ENCODE measurements at places on chromosomes 2 and 18.

GRCh38 chr2:101792208-101792607 is 94.7 kb downstream of the MAP4K4 start:
- DNase-seq = no peak

GRCh38 chr2:23629772-23630480 is 244.9 kb downstream of the KLHL29 start:
- no peak for DNase-seq

GRCh38 chr2:79981316-79981715 is 323.2 kb downstream of the LRRTM1 start:
- DNase-seq = no peak

DNA sequence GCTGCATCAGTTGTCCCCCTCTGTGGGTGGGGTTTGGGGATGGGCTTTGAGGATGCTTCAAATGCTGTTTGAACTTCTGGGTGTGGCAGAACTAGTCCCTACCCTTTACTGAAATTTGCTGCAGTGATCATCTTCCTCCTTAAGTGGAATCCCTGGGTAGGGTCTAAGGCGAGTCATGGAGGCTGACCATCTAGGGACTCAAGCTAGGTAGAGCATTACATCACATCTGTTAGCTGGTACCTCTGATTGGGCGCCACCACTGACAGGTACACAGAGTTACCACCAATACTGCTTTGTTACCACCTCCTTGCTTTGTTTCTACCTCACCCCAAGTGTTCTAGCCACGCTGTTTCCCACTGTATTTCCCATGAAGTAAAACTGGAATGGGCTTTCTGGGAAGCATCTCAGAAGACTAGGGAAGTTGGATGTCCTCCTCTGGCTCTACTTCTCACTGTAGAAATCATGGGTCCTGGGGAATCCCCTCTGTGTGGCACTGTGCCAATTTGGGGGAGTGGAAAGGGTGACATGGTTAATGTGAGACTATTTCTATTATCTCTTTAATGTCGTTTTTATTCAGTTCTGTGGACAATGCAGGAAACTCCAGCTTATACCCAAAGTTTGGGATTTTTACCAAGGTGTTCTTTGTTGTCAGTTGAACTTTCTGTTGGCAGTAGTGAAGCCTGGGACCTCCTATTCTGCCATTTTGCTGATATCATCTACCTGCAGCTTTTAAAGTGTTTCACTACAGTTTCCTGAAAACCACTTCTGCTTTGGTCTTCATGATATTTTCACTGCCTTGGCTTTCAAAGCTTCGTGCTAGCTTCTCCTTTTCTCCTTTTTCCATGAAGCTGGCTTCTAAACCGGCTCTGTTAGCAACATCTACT is 14.5 kb upstream of the SULT1C4 start:
- no peak for DNase-seq

GRCh38 chr2:124678043-124678442 is 653.0 kb downstream of the CNTNAP5 start:
- no peak for DNase-seq

- DNase-seq = no peak
Measured at GRCh38 chr18:75113455-75113854, 95.5 kb downstream of the PTGR3 start.

- no peak for DNase-seq
Measured at GRCh38 chr2:72340665-72341064, 193.0 kb upstream of the CYP26B1 start.

DNA sequence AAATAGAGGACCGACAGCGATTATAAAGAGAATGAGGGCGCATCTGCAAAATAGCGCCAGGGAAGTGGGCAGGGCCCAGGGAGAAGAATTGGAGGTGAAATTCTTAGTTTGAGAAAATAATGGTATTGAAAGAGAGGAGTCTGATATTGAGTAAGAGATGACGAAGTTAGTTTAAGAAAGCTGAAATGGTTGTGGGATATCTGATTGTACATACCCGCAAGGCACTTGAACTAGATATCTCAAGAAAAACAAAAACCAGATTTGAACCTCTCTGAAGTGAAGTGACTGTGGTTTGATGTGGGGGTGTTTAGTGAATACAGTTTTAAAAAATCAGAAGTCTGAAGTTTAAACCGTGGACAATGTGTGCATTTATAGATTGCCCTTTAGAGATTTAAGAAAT is 38.9 kb downstream of the ZNF532 start:
- no peak for DNase-seq

GRCh38 chr2:125526093-125526492 is 1129.9 kb upstream of the GYPC start:
- no peak for DNase-seq

DNA sequence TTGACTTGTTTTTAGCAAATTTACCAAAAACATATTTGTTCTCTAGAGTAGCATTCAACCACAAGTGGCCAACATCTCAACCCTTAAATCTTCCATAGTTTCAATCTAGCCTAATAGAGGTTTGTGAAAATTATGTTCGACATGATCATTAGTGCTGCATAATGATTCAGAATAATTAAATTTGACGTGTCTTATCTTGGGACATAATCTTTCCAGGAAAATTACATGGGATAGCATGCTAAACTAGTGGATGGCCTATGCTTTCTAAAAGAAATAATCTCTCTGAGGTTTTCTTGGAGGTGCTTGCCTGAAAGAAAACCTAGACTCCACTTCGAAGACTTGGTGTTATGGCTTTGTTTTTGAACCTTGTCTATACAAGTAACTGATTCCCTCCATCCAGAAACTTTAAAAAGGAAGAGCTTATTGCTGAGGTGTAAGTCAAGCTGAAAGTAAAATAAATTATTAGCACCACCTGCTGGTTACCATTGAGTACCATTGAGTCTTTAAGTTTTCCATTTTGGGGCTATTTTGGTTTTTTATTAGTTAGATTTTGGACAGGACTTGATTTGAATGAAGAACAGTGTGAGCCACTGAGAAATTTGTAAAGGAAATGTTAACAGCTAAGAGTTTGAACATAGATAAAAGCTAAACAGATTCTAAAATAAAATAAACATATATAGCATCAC is 32.7 kb downstream of the COX7A2L start:
- DNase-seq = peak; percentile 0

DNA sequence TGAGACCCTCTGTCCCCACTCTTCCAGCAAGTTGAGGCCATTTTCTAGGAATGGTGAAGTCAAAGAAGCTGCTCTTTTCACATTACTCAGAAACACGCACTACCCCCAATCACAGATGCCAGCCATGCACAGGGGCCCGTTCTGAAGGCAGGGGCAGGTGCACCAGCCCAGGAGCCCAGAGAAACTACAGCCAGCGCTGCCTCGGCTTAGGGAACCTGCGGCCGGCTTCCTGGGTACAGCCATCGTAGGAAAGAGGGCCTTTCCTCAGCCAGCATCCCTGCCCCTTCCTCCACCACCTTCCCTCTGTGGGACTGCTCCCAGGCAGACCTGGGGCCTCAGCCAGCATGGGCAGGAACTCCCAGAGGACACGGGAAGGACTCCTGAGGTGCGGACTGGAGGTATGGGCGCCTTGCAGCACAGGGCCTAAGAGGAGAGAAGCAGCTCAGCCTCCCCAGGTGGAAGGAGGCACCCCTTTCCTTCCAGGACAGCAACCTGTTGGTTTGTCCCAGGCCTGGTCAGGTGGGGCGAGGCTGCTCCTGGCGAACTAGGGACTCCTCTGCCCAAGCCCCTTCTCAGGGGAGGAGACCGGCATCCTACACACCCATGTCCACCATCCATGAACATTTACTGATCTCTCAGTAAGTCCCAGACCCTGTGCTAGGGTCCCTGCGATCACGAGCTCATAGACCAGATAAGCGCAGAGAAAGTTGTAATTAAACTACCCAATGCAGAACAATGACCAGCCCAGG is 99.0 kb upstream of the ID2 start:
- no peak for DNase-seq

DNA sequence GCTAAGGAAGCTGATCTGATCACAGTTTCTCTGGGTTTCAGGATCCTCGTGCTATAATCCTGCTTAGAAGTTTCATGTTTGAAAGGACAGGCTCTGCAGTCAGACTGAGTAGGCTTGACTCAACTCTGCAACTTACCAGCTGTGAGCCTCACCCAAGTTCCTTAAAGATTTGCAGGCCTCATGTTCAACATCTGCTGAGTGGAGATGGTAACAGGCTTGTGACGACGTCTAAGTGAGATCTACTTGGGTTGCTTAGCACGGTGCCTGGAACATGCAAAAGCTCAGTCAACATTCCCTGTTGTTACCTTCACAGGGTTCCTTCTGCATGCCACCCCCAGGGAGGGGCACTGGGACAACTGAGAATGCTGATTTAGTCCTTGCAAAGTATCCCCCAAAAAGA is 164.2 kb downstream of the C1D start:
- DNase-seq = no peak

GRCh38 chr2:28098501-28099225 is 208.1 kb downstream of the BABAM2 start:
- DNase-seq = no peak

DNA sequence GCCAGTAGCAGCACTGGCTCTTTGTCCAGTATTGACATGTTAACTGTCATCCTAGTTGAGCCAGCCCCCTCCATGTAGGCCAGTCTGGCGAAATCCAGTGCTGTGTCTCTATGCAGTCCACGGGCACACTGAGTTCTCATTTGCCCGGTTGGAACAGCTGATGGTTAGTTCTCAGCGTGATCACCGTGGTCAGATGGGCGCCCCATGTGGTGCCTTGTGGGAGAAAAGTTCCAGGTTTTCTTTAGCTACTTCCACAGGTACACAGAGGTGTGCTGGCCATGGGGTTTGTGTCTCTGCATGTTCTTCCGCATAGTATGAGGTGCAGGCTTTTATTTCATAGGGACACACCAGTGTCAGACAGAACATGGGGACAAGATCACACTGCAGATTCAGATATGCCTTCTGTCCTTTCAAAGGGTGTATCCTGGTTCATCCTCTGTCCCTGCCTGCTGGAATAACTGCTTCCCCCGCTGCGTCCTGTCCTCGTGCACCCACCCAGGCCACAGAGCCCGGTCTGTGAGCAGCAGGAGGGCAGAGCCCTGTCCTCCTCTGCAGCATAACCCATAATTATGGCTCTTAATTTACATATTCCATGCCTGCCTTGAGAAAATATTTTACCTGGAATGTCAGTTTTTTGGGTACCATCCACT is 334.1 kb downstream of the GBX2 start:
- DNase-seq = no peak

GRCh38 chr2:3449086-3449485 is 69.6 kb downstream of the TRAPPC12 start:
- DNase-seq = no peak

- no peak for DNase-seq
Measured at GRCh38 chr2:217990389-217990788, 12.4 kb downstream of the TNS1 start.

GRCh38 chr2:120541553-120541932 is 194.1 kb upstream of the GLI2 start:
- no peak for DNase-seq

GRCh38 chr2:32865399-32866068 is 81.2 kb upstream of the LTBP1 start:
- no peak for DNase-seq

- DNase-seq = no peak
Measured at GRCh38 chr2:1826226-1826905, 82.1 kb upstream of the PXDN start.

GRCh38 chr2:158968396-158969161 is at the start of gene TANC1:
TSS of gene TANC1 (plus strand) at chr2:158968640. CDS start at chr2:159065911, 97,271 bp downstream.
- peak; percentile 39 for DNase-seq

DNA sequence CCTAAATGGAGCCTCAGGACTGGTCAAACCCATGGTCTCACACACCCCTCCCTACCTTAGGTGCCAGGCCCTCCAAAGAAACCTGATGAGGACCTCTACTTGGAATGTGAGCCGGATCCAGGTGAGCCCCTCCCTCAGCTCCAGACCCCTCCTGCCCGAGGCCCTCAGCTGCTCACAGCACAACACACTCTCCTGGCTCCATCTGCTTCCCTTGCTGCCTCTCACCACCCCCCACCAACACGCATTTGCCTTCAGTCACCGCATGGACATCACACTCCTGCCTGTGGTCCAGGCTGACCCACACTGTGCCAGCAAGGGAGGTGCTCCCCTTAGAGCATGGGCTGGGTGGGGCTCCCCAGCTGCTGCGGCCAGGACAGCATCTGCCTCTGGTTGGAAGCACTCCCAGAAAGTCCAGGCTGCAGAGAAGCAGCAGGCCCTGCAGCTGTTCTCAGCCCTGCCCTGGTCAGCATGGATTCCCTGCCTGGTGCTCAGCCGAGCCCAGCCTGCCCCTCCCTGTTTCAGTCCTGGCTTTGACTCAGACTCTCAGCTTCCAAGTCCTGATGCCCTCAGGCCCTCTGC is 15.1 kb downstream of the SH2D6 start:
- peak; percentile 89 for DNase-seq
